ENCODE measurements at places on chromosomes 1 and 21.
A peak's percentile ranks its signal among the peaks of the same experiment; 100 is the strongest.

GRCh38 chr1:235442788-235443429 lies 61.3 kb downstream of the B3GALNT2 start:
- DNase-seq, result no peak

DNA sequence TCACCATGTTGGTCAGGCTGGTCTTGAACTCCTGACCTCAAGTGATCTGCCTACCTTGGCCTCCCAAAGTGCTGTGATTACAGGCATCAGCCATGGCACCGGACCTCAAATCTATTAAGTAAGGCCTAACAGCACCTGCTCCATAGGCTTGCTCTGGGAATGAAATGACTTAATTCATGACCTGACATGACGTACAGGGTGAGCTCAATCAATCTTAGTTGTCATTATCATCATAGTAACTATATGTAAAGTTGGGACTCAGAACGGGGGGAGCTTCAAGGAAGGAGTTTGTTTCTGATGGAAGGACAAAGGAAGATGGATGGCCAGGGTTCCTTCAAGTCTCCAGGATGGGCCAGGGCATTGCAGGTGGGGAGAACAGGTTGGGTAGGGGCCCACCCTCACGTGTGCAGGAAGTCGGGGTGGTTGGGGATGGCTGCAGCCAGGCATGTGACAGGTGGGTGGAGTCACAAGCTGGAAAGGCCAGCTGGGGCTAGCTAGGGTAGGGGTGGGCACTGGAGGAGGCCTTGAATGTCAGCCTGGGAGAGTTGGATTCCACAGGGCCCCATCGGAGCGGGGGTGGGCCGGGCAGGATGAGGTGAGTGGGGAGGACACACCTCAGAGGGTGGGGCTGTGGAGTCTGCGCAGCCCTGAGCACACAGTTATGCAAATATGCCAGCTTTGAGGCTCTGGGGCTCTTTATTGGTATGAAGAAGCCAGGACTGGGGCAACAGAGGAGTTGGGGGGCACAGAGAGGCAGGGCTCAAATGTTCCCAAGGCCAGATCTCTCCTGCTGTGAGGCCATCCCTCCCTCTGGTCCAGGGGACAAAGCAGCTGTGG lies 9.6 kb downstream of the TRIM62 start:
- DNase-seq, result no peak

DNA sequence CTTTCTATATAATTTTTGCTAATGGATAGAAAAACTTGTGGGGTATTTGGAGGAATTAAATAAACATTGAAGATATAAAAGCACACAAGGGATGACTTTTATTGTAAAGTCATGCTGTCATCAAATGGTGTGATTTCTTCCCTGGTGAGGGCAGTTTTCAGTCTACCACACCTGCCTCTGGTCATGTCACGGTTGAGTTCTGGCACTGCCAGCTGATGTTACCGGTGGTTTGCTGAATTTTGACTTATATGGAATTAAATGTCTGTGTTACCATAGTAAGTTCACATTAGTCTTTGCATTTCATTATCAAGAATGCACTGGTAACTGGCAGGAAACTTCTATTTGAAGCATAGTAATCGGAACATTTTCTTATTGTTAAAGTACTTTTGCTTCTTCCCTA lies 13.4 kb downstream of the S1PR1 start:
- DNase-seq, result no peak

DNA sequence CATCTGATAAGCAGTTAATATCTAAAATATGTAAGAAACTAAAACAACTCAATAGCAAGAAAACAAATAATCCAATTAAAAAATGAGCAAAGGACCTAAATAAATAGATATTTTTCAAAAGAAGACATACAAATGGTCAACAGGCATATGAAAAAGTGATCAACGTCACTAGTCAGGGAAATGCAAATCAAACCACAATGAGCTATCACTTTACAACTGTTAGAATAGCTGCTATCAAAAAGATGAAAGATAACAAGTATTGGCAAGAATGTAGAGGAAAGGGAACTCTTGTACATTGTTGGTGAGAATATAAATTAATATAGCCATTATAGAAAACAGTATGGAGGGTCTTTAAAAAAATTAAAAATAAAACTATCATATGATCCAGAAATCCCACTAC lies 40.7 kb upstream of the NEK7 start:
- DNase-seq, result no peak

DNA sequence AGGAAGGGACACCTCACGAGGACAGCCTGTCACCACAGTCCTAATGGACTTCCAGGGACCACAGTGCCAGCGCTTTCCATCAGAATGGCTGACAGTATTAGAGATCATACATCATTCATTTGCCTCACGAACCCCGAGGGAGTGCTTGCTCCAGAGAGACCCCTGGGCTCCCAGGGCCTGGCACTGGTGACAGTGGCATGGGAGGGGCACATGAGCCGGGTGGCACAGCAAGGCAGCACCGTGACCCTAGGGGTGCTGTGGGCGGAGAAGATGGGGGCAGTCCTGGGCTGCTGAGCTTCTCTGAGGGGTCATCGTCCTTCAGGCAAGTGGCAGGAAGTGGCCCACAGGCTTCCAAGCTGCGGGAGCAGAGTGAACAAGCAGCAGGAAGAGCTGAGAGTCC lies 16.4 kb upstream of the TSPEAR start:
- no peak for DNase-seq

GRCh38 chr1:217332431-217333065 lies 298.3 kb downstream of the GPATCH2 start:
- peak; percentile 28 for DNase-seq

DNA sequence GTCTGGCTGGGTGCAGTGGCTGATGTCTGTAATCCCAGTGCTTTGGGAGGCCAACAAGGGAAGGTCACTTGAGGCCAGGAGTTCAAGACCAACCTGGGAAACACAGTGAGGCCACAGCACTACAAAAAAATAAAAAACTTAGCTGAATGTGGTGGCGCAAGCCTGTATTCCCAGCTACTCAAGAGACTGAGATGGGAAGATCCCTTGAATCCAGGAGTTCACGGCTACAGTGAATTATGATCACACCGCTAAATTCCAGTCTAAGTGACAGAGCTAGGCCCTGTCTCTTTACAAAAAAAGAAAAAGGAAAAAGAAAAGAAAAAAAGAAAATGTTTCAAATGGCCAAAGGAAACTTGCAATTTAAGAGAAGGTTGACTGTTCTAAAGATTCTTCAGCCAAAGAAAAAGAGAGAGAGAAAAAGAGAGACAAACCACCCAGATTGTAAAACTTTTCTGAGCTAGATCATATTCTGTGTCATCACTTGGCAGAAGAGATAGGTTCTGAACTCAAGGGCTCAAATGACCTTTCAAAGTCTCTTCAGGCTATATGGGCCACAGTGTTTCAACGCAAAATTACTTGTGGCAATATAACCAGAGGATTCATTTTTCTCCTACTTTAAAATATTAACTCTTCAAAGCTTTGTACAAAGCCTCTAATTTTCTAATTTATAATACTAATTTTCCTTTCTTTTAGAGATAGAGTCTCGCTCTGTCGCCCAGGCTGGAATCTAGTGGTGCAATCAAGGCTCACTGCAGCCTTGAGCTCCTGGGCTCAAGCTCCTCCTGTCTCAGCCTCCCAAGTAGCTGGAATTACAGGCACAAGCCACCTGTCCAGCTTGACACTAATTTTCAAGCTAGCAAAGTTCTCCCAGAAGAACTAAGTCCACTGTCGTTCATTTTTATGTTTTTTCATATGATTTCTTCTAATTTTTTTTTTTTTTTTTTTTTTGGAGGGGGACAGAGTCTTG lies 20.5 kb downstream of the ARID4B start:
- no peak for DNase-seq

GRCh38 chr1:200969726-200970561 lies 53.6 kb downstream of the KIF21B start:
- no peak for DNase-seq
